Motor neuron (in vitro differentiated cells): ENCODE measurements at places on chromosomes 3 and 15. TPM values are rescaled to one million over a fixed set of nuclear protein-coding genes. Genes with fewer than 3 reads are reported as not detected.

Gene WDR93
- total RNA-seq = 0.35 and 0.49 TPM in 2 replicates

DNA sequence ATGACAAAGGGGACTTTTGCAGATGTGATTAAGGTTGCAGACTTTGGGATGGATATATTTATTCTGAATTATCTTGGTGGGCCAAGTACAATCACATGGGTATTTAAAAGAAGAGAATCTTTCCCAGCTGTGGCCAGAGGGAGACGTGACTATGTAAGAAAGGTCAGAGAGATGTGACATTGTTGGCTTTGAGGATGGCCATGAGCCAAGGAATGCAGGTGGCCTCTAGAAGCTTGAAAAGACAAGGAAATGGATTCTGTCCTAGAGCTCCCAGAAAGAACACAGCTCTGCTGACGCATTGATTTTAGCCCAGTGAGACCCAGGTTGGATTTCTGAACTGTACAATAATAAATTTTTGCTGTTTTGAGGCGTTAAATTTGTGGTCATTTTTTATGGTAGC lies 616.0 kb upstream of the TBL1XR1 start:
- no peak for ATAC-seq

GRCh38 chr3:158602227-158602626 lies 31.2 kb downstream of the MLF1 start:
- no peak for ATAC-seq

DNA sequence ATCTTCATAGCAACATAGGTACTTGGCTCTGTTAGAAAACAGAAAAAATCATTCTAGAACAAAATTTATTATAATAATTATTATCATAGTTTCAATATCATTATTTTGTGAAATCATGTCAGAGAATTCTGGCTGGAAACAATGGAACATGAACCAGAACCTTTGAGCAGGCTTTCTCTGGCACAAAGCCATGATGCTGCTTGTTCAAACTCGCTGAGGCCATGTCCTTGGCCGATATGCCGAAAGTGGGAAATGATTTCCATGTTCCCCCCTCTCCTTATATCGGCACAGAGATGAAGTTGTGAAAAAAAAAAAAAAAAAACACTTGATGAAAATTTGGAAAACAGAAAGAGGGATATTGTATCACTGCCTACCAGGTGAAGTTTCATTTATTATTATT lies 49.0 kb upstream of the MRPL3 start:
- ATAC-seq = no peak

- ATAC-seq = no peak
These were observed 127.6 kb upstream of the AZI2 start for GRCh38 chr3:28476194-28476593.

Gene CASR
- 0.26 and 0.59 TPM in 2 replicates for total RNA-seq

Gene RAD51
- total RNA-seq = 4.9 and 8.9 TPM in 2 replicates

GRCh38 chr3:10582733-10583132 lies 77.3 kb upstream of the ATP2B2 start:
- no peak for ATAC-seq

Gene ITGA11
- total RNA-seq = 0.85 and 2.5 TPM in 2 replicates

GRCh38 chr3:73813692-73814292 lies 189.1 kb upstream of the PDZRN3 start:
- ATAC-seq = no peak

DNA sequence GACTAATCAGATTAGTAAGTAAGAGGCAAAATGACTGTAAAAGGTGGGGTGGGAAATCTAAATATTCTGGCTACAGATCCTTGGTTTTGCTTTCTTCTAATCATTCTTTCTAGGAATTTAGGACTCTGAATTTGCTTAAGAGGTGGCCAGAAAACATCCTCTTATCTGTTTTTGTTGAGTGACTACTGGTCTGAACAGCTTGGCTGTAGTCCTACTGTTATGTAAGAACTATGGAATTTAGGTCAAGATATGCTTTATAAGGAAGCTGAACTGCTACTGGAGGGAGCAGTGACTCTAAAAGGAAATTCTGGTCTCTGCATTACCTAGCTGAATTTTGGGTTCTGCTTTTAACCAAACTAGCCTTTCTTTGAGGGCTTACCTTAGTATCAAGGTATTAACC lies 33.5 kb upstream of the CSPG5 start:
- no peak for ATAC-seq

- peak; percentile 41 for ATAC-seq
These were observed 12.9 kb downstream of the B3GNT5 start for GRCh38 chr3:183265834-183266417.

DNA sequence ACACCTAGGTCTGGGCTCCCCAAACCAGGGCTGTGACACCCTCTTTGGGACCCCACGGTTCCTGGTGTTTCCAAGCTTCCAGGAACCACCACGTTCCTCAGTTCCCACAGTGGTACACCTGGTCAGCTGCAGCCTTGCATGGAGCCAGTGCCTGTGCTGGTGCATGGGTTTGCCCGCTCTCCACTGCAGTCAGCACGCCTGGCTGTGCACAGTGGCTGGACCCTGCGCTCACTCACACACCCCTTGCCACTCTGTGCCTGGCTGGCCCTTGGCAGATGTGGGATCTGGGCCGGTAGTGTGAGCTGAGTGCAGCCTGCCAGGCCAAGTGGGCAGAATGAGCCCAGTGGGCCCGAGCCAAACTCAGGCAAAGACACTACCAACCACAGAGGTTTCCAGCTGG lies 48.8 kb downstream of the TCAIM start:
- no peak for ATAC-seq

DNA sequence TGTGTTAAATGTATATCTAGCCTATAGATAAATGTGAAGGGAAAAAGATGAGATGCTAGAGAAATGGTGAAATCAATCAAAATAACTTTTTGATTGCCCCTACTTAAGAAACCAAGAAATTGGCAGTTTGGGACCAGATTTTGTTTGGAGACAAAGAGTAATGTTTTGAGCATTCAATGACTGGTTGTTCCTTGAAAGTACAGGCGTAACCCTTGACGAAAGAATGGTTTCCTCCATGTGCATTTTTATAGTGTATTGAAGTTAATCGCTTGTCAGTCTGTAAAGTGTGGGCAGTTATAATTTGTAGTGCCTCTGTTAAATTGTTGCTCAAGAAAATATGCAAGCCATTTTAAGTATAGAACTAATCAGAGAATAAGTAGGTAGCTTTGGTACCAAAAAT lies 1.2 kb downstream of the KIF23 start:
- ATAC-seq = no peak

DNA sequence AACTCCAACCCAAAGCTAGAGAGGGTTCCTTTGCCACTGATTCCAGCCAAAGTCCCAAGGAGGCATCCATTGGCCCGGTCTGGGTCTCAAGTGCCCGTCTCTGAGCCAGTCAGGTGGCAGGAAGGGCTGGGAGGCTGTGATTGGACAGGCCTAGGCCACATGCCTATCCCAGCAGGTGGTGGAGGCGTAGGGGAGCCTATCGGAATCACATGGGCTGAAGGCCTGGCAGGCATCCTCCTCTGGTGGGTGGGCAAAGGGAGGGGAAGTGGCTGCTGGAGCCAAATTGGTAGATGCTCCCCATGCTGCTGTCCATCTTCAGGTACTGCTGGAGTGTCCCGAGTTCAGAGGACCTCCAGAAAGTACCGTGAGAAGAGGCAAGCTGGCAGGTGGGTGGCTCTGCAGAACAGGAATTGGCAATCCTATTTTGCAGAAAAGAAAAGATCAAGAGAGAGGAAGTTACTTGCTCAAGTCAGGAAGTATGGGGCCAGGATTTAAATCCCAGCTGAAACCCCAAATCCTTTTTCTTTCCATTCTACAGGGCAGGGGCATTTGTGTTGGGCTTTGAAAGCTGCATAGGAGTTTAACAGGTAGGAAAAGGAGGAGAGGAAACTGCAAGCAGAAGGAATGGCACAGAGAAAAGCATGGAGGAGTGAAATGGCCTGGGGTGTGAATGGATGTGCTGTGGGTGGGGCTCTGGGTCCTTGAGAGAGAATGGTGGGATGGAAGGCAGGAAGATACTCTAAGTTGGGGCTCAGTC lies 3.7 kb downstream of the CHST13 start:
- ATAC-seq = no peak

Gene SLC9C1
- not detected in 2 replicates for total RNA-seq

- ATAC-seq = peak; percentile 33
These were observed 70.9 kb downstream of the ANP32A start for GRCh38 chr15:68749793-68750192.

GRCh38 chr15:64058279-64058678 lies 12.0 kb upstream of the DAPK2 start:
- no peak for ATAC-seq

Gene SLC22A13
- total RNA-seq = 0.45 and 0.94 TPM in 2 replicates

- no peak for ATAC-seq
These were observed 5.7 kb upstream of the ARL14 start for GRCh38 chr3:160671231-160671630.

Gene CA12
- total RNA-seq = 40.3 and 40.7 TPM in 2 replicates

DNA sequence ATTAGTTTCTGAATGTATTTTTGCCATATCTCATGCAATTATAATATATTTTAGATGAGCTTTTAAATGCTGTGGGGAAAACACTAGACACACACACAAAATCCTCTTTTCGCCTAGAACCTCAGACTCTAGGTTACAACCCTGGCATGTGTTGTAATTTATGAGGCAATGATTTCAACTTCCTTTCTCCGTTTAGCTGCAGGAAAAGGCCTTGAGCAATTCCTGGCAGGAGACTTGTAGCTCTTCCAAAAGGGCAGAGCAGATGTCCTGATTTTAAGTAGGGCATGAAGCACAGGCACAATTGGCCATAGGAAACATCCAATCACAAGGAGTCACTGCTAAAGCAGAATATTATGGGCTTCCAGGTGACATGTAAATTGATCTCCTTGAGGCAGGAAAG lies 82.0 kb downstream of the GPR156 start:
- peak; percentile 62 for ATAC-seq

- no peak for ATAC-seq
These were observed 61.6 kb downstream of the WWTR1 start for GRCh38 chr3:149596134-149596770.

Gene AGTR1
- 0.80 and 1.1 TPM in 2 replicates for total RNA-seq

Gene UNC13C
- total RNA-seq = 0.14 and 0.19 TPM in 2 replicates

DNA sequence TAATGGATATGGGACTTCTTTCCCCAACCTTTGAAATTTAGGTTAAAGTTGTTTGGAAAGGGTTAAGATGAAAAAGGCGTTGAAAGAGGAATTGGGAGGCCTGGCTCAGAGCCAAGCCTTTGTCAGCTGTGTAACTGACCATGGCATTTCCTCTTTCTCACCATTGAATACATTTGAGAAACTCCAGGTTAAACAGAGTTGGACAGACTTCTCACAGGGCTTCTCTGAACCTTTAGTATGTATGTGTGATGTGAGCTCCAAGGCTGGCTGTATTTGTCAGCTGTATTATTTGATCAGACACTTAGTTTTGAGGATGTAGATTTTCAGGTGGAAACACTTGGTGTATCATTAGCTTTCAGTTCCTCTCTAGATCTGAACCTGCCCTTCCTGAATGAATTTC lies 136.4 kb upstream of the GOLGA6L4 start:
- ATAC-seq = no peak

DNA sequence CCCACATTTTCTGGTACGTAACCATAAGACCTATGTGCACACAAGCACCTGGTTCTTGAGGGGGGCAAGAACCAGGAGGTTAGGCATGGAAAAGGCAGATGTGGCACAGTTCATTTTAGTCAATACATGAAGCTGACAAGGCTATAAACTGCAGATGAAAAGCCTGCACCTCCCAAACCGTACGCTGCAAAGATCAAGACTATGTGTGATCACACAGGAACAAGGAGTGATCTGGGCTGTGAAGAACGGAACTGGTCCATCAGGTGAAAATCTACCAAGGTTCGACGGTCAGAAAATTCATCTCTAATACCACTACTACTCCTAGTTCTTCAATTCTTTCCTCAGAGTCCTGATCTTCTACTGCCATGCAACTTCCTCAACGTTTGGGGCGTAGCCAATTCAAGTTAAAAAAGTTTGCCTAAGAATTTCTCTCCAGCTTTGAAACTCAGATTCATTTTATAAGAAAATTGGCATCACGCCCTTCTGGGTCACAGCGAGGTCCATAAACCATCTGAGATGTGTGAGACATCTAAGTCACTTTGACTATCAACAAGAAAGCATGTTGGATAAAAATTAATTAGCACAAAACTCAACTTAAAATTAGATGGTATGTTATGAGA lies 41.9 kb downstream of the PLD1 start:
- no peak for ATAC-seq

DNA sequence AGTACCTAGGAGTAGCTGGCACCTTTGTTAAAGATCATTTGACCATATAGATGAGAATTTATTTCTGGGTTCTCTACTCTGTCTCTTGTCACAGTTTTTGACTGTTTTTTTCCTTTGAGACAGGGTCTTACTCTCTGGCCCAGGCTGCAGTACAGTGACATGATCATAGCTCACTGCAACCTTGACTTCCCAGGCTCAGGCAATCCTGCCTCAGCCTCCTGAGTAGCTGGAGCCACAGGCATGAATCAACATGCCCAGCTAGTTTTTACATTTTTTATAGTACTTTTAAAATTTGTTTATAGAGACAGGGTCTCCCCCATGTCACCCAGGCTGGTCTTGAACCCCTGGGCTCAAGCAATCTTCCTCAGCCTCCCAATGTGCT lies 45.0 kb downstream of the BCL2L10 start:
- peak; percentile 16 for ATAC-seq

GRCh38 chr15:45088801-45089711 lies 24.9 kb downstream of the DUOX2 start:
- peak; percentile 39 for ATAC-seq

Gene ANKRD34C
- total RNA-seq = 0.08 and 0.14 TPM in 2 replicates

- ATAC-seq = no peak
These were observed 803.7 kb downstream of the NAALADL2 start for GRCh38 chr3:175662815-175663214.

Gene SEMA7A
- total RNA-seq = 14.1 and 16.2 TPM in 2 replicates

DNA sequence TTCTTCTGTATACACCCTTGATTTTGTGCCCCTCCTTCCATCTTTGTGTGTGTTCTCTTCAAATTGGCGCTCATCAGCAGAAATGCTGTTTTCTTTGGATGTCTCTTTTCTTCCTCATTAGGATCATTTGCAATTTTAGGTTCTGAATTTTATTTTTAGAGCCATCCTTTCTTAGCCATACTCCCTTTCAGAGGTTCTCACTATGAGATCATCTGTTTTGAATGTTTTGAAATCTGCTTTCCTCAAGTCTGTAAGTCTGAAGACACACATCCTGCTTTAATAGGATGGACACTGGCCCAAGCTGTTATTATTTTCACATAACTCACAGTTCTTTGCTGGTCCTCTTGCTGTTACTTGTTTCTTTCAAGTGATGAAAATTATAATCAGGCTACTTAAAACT lies 124.8 kb downstream of the BDH1 start:
- ATAC-seq = no peak

GRCh38 chr3:159189994-159190669 lies 388.3 kb downstream of the MFSD1 start:
- no peak for ATAC-seq

Gene STX19
- 0.52 and 0.60 TPM in 2 replicates for total RNA-seq

GRCh38 chr3:123739106-123739505 lies 145.0 kb downstream of the MYLK start:
- no peak for ATAC-seq

GRCh38 chr15:27222479-27222878 lies 251.5 kb downstream of the GABRG3 start:
- peak; percentile 39 for ATAC-seq

GRCh38 chr3:72821161-72821781 lies 27.0 kb downstream of the SHQ1 start:
- ATAC-seq = no peak

DNA sequence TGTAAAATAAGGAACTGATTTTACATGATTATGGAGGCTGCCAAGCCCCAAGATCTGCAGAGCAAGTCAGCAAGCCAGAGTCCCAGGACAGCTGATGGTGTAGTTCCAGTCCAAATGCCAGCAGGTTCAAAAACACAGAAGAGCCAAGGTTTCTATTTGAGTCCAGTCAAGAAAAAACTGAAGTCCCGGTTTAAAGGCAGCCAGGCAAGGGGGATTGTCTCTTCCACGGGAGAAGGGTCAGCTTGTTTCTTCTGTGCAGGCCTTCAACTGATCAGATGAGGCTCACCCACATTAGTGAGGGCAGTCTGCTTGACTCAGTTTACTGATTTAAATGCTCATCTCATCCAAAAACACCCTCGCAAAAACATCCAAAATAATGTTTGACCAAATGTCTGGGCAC lies 246.2 kb downstream of the PLCL2 start:
- ATAC-seq = no peak
